ENCODE measurements at places on chromosomes 7 and 10. TPM values are rescaled to one million over a fixed set of nuclear protein-coding genes. Genes with fewer than 3 reads are reported as not detected.

Gene ZNF425
- total RNA-seq: 3.7 TPM

- DNase-seq: peak; percentile 11
Observed at GRCh38 chr7:34036972-34037792, 131.8 kb downstream of the BMPER start.

Gene LDB1
- 37.3 TPM for total RNA-seq

Gene NET1
- total RNA-seq: 118 TPM

DNA sequence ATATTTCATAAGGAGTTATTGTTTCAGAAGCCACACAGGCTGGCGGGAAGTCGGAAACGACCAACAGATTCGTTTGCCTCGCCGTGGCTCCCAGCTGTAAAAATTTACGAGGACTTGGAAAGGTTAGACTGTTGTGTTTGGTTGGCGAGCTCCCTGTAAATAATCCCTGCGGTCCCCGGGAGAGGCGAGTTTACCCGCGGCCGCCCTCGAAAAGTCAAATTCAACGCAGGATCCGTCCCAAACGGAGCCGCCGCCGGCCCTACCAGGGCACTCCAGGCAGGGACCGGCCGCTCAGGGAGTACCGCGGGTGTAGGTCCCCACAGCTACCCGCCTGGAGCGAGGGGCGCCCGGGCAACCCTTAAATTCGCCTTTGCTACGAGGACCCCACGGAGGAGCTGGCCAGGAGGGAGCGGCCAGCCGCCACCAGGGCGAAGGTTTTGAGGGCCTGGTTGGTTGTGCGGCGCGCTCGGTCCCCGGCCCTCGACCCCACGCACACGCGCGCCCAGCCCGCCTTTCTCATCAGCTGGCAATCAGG lies 726 bp upstream of the HOXA9 start:
- DNase-seq: no peak

DNA sequence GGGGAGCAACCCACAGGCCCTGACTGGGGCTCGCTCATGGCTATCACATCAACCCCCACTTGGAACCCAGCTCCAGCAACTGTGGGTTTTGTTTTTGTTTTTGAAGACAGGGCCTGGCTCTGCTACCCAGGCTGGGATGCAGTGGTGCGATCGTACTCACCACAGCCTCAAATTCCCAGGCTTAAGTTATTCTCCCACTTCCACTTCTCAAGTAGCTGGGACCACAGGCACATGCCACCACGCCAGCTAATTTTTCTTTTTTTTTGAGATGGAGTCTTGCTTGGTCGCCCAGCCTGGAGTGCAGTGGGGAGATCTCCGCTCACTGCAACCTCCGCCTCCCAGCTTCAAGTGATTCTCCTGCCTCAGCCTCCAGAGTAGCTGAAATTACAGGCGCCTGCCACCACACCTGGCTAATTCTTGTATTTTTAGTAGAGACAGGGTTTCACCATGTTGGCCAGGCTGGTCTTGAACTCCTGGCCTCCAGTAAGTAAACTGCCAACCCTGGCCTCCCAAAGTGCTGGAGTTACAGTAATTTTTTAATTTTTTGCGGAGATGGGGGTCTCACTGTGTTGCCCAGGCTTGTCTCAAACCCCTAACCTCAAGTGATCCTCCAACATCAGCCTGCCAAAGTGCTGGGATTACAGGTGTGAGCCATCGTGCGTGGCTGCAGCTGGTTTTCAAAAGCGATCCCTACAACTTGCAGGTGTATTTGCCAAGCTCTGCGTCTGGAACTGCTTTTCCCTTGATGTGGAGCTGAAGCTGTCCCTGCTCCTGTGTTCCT lies 228.7 kb downstream of the SKIDA1 start:
- no peak for DNase-seq

Gene ABCC2
- 0.53 TPM for total RNA-seq

DNA sequence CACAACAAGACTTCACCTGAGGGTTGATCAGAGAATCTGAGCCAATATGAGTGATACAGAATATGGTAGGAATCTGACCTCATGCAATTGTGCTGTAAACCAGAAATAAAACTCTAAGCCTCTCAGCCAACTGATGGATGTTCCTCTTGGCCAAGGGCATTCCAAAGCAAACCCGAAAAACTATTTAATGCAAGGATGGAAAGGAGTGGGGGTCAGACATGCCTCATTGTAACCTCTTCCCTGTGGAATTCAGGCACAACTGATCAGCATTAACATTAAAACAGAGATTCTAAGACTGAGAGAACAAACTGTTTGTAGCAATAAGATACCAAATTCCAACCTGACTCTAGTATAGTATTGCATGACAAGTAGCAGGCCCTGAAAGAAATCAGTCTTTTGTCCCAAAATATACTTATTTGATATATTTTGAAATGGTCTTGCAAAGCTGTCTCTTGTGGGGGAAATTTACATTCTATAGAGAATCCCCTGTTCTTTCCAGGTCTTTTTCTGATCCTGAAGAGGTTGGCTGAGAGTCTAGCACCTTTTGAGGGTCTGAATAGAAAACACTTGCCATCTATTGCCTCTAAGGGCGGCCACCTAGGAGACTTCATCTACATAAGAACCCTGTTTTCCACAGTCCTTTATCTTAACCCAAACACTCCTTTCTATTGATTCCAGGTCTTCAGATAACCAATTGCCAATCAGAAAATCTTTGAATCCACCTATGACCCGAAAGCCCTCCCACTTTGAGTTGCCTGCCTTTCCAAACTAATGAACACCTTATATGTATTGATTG lies 50.4 kb upstream of the WDR11 start:
- DNase-seq: no peak

- peak; percentile 67 for DNase-seq
Observed at GRCh38 chr7:65269150-65269856, 104.4 kb upstream of the ZNF92 start.

Gene DGKI
- under 0.01 TPM for total RNA-seq

Gene FAS
- total RNA-seq: 36.1 TPM

GRCh38 chr10:19944911-19945663 lies 128.9 kb downstream of the PLXDC2 start:
- DNase-seq: no peak

Gene CDK14
- 8.7 TPM for total RNA-seq

GRCh38 chr10:106980495-106981451 lies 183.7 kb downstream of the SORCS1 start:
- no peak for DNase-seq

DNA sequence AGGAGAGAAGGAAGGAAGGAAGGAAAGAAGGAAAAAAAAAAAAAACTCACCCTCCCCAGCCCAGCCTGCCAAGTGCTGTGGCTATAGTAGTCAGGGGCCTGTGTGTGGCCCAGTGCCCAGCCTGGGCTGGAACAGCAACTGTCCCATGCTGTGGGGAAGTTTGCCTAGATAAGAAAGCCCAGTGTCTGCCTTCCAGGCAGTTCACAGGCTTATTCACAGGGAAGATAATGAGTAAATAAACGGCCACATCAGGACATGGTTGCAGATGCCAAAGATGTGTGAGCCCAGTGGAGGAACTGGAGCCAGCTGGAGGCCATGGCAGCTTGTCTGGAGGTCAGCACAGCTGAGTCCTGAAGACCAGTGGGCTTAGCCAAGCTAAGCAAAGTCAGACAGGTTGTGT lies 132.4 kb upstream of the FOXK1 start:
- DNase-seq: no peak

DNA sequence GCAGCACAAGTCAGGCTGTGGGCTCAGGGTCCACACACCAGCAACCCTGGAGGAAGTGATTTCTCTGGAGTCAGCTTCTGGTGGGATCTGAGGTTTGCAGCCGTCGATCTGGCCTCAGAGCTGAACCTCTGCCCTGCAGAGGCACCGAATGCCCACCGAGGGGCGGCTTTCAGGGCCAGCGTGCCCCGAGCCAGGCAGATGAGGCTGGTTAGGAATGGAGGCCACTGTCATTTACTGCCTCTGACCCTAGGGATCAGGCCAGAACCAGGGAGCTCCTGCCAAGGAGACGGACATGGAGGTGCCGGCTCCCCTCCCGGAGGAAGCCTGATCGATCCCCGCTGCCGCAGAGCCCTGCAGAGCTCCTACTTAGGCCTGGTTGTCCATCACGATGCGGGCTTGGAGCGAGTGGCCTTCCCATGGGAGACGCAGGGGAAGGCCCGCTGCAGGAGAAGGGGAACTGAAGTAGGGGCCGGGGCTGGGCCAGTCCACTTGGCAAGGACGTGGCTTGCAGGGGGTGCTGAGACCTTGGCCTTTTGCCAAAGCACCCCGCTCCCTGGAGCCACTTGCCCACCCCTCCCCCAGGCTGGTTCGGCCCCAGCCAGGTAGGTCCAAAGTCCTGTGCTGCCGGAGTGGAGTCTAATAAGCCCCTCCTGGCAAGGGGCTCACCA lies 19.6 kb upstream of the ELFN1 start:
- no peak for DNase-seq

- peak; percentile 33 for DNase-seq
Observed at GRCh38 chr10:104334965-104335650, 3.2 kb downstream of the ITPRIP start.

- DNase-seq: no peak
Observed at GRCh38 chr7:115379321-115379720, 457.4 kb downstream of the MDFIC start.

Gene PLAC9
- not detected for total RNA-seq

Gene CDNF
- 1.3 TPM for total RNA-seq

DNA sequence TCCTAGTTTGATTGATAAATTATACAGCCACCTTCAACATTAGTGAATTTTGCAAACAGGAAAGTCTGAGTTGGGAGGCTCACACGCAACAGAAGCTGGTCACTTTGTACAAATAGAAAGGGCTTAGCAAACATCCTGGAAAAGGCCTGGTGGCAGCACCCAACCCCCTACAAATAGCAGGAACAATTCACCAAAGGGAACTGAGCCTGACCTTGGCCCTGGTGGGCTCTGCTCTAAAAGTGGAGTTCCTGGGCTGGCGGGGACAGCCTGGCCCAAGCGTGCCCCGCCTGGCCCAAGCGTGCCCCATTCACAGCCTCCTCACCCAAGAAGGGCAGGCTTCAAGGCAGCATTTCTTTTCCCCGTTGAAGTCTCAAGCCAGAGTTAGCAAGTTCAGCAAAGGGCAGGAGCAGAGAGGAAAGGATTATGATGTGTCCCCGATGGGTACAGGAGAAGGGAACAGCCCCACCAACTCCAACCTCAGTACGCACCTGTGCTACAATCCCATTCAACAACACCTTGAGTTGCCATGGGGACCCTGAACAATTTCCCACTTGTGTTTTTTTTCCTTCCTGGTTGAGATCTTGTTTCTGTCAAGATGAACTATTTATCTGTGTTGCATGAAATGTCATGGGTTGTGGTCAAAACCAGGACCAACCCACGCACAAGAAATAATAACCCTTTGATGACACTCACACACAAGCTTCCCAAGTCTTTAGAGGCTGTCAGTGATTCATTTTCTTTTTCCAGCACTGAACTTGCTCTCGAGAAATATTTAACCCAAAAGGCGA lies 43.4 kb downstream of the RGS10 start:
- DNase-seq: no peak
